ENCODE measurements at places on chromosomes 5 and 9.

GRCh38 chr5:122561209-122561608, 213.7 kb upstream of the SNX2 start:
- DNase-seq, result no peak

DNA sequence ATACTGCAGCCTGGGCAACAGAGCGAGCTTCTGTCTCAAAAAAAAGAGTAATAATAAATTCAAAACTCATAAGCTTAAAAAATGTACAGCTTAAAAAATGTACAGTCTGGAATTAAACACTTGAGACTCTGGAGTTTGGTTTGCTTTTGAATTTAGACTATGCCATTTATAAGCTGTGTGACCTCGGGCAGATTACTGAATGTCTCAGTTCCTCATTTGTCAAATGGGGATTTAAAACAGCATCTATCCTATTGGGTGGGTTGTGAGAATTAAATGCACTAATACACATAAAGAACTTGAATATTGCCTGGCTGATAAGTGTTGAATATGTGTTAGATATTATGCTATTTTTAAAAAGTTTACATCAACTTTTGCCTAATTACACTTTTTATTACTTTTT, 98.4 kb downstream of the SCAMP1 start:
- no peak for DNase-seq

DNA sequence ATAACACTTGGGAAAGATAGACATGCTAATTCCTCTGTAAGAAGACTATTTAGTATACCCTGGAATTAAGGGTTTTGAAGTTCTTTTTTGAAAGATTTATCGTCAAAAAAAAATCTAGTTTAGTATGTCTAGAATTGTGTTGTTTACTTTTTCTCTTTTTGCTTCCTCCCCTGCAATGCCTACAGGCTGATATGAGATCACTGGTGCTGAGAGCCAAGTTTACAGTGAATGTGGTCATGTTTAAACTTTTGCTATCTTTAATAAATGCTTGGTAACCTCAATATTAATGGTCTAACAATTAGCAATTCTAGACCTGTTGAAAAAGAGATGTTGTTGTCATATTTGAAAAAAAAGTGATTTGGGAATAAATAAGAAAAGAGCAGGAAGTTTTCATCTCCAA, 86.1 kb downstream of the CWC27 start:
- DNase-seq, result no peak

GRCh38 chr9:27059907-27060306, 49.1 kb upstream of the TEK start:
- DNase-seq, result no peak

GRCh38 chr9:68472119-68472518, 68.6 kb downstream of the TMEM252 start:
- peak; percentile 49 for DNase-seq

- DNase-seq, result peak; percentile 78
Measured at GRCh38 chr5:53481887-53482716, 1.7 kb downstream of the FST start.

GRCh38 chr9:127149463-127150390, 27.3 kb upstream of the ANGPTL2 start:
- no peak for DNase-seq

GRCh38 chr5:135443161-135443960, 3.8 kb downstream of the DCANP1 start:
- DNase-seq, result no peak

DNA sequence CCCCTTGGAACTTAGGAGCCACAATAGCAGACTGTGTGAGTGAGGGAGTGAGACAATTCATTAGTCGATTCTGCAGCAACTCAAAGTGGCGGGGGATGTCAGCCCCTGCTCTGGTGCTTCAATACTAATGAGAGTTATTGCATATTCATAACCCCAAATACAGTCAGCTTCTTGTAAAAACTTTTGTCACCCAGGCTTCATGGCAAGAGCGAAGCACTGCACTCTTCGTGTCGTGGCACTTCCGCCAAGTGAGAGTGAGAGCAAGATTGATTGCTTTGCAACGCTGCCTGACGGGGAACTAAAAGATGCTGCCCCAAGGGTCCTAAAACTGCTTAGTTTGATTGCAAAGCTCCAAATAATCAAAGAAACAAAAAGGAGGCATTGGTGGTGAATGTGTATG, 150.9 kb downstream of the NR2F1-AS1 start:
- DNase-seq, result no peak

GRCh38 chr5:156076912-156077311, 250.1 kb upstream of the SGCD start:
- no peak for DNase-seq

DNA sequence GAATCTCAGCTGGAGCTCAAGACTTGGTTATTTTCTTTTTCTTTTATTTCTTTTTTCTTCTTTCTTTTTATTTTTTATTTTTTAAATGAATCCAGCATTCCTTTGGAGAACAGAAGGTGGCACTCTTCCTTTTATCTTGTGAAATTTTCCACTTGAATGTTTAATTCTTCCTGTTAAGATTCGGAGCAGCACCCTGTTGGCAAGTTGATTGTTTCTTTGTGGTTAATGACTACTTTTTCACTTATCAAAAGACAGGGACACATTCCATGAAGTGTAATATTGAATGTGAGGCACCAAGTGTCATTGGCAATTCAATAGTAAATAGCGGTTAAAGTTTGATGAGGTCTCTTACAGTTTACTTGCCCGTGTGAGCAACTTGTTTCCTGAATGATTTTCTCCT, 240.5 kb upstream of the CHD1 start:
- no peak for DNase-seq

- no peak for DNase-seq
Measured at GRCh38 chr9:86575825-86576525, 221.8 kb upstream of the TUT7 start.

DNA sequence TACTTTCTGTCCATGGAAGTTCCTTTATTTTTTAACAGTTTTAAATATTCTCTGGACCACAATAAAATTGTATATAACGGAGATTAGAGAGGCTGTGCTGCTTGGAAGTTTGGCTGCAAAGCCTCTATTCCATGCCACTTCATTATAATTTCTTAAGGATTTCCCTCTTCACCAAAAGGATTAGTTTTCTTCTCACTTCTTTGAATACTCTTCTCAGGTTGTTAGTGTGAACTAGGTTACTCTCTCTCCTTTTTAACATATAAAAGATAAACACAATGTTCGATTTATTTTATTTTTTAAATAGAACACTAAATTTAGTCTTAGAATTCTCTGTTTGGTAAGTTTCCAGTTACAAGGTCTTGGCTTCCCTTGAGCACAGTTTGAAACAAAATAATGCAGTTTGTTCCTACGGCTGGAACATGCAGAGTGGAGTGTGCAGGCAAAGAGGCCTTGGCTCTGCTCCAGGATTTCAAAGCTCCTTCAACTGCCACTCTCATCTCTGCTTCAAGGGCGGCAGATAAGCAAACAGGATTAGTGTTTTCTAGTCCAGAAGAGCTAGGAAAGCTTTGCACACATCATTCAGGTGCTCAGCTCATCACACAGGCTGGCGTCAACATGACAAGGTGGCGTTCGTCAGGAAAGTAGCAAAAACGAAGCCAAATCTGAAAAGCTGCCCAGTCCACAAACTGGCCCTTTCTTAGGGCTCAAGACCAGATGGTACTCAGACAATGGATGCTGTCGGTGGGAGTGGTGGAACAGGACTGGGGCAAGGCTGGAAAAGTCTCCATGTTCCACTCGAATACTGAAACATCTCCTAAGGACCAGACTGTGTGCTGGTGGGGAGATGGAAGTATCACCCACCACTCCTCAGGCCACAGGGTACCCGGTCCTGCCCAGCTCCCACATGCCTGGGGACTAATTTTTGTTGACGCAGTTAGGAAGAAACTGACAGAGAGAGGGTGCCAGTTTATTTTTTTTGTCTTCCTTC, 286.6 kb downstream of the CRB2 start:
- peak; percentile 49 for DNase-seq

DNA sequence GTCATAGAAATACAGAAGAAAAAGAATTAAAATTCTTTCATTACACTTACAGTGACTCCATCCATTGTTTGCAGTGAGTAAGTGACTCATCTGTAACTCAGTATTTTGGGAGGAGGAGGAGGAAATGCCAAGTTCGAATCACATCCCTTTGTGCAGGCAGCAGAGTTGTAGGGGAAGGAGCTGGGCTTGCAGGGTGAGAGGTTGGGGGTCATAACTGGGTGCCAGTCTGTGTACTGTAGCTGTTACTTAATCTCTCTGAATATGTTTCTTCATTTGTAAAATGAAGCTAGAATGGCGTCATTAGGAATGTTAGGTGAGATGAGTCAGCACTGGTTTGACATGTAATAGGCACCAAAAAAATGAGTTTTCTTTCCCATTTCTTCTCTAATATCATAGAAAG, 235.7 kb upstream of the ADAMTSL1 start:
- peak; percentile 62 for DNase-seq

GRCh38 chr5:169945831-169946261, 34.4 kb downstream of the INSYN2B start:
- DNase-seq, result peak; percentile 65

DNA sequence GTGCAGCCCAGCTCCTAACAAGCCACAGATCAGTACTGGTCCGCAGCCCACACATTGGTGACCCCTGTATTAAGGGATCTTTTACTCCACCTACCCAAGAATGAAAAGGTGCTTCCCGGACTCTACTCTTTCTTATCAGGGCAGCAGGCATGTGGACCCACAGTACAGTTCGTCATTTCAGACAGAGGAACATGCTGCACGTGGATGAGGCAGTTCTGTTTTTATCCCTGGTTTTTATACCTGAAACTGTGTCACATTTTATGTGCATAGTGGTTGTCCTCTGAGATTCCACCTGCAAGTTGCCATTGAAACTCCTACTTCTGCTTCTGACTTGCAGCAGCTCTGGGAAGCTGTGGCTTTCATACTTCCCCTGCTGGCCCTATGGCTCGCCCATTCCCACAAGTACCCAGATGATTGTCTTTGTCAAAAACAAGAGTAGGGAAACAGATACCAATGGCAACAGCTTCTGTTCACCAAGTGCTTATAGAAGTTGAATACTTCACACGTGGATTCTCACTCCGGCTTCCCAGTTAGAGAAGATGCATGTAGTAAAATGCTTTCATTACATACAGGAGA, 208.0 kb downstream of the TRIO start:
- DNase-seq, result no peak

DNA sequence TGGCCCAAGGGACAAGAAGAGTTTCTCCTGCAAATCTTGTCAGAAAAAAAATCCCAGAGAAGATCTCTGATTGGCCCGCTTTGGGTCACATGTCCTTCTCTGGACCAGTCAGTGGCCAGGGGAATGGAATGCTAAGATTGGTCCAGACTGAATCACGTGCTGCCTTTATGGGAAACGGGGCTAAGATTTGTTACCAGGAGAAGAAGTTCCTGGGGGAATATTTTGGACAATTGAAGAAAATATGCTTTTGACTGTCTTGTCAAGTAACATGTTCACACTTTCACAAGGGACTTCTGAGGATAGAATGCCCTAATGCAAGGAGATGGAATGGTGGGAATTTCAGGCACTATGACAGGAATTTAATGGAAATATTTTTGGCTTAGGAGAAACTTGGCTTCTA, 74.1 kb upstream of the SH3PXD2B start:
- no peak for DNase-seq

GRCh38 chr9:88966894-88967676, 24.2 kb upstream of the S1PR3 start:
- no peak for DNase-seq

DNA sequence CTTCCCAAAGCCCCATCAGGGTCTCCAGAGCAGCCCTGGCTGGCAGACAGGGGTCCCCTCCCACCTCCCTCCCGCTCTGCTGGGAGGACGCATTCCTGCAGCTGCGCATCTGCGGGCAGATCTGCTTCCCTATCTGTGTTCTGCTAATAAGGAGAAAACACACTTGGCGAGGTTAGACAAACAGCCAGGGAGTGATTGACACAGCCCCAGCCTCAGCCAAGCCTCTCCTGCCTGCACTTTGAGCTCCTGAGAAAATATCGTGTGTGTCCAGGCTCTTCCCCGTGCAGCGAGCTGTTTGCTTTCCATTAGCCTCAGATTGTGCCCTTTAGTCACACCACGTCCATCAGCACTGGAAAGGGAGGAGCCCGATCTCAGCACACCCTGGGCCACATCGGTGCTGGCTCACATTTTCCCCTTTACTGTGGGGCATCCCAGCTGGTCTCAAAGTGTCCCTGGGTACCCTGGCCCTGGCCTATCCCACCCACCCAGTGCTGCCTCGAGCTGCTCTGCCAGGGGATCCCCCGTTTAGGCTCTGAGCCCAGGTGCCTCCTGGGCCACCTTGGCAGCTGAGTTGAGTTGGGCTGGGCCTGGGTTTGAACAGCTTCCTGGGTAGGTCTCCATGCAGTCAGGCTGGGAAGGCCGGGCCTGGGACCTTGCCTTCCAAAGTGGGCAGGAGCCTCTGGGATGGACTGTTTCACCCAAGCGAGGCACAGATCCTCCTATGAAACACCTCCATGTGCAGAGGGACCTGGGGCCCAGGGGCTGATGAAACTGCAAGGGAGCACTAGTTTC, 61.1 kb downstream of the BARX1 start:
- DNase-seq, result no peak

GRCh38 chr5:3827624-3828023, 232.0 kb downstream of the IRX1 start:
- no peak for DNase-seq

DNA sequence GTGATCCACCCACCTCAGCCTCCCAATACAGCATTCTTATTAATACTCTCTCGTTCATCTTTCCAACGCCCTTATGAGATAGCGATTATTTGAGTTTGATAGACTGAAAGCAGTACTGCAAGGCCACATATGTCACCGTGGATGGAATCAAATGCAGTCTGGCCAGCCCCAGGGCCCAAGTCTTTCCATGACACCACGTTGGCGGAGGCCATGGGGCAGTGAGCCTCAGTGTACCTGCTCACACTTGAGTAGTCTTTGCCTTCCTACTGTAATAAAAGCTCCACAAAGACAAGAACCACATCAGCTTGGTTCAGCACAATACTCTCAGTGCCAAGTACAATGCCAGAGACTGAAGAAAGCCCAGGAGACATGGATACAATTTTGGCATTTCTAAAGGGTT, 88.5 kb downstream of the TTLL11 start:
- DNase-seq, result no peak

- no peak for DNase-seq
Measured at GRCh38 chr5:132465059-132465707, 25.4 kb downstream of the IRF1 start.

GRCh38 chr5:3564116-3564515, 31.5 kb upstream of the IRX1 start:
- no peak for DNase-seq

GRCh38 chr5:119022017-119022745, 33.8 kb upstream of the DTWD2 start:
- peak; percentile 9 for DNase-seq

DNA sequence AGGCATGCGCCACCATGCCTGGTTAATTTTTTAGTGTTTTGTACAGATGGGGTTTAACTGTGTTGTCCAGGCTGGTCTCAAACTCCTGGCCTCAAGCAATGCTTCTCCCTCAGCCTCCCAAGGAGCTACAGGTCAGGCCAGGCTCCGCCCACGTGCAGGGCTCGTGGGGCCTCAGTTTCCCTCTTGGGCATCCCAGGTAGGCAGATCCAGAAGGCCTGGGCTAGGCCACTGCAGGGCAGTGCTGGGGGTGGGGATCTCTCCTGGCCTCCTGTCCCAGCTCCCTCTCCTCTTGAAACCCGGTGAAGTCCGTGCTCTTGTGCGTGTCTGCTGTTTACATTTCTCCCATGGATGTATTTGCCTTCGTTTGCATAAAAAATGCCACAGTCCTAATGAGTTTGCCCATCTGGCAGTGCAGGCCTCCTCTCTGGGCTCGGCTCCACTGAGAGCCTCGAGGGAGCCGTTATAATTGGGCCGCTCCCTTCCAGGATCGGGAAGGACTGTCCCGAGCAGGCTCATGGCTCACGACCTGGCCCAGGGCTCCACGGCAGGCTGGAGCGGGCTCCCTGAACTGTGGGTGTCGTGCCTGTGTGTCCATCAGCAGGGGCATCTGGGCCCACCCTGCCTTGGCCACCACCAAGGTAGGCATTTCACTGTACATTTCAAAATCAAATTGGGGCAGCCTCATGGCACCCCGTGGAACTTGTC, 52.6 kb upstream of the RUFY1 start:
- no peak for DNase-seq
